AG20443 (cell line): ENCODE measurements at places on chromosomes 6 and 20.

- DNase-seq: no peak
Measured at GRCh38 chr6:33167374-33168283, 24.6 kb downstream of the COL11A2 start.

DNA sequence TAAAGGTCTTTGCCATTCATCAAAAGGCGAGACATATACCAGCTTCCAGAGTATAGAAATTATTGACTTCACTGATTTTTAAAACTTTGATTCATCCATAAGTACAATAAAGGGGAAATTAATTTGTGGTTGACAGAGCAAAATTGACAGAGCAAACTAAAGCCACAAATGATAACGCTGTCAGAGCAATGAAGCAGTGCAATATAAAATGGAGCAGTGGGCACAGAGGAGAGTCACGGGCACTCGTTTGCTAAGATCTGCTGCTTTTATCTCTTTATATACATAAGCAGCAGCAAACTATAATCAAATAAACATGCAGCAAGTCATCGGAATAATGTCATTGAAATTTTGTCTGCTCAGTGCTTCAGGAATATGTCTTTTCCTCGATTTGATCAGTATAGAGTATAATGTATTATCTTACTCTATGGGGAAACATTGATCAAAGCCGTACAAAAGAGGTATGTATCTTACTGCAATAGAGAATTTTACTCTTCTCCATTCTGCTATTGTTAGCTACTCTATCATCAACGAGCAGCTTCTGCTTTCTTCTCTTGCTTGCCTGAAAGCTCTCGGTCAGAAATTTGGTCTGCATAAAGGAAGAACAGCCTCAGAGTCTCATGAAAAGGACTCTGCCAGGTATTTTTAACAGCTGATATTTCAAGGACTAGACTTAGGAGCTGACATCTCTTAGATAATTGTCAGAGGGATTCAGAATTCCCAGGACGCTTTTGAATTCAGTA is 546.0 kb upstream of the ARID1B start:
- no peak for DNase-seq

- DNase-seq: no peak
Measured at GRCh38 chr20:24958506-24959385, 9.7 kb downstream of the CST7 start.

DNA sequence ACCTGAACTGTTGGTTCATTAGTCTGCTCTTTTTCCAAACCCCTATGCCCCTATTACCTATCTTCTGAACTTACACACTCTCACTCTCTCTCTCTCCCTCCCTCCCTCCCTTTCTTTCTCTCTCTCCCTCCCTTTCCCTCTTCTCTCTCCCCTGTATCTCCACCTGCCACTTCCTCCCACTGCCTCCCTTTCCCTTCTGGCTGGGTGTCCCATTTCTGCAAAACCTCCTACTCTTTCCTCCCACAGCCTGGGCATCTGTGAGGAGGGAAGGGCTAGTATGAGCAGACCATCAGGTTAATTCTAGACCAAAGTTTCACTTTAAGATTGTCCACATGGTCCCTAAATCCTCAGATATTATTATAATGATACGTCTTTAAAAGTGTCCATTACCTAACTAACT is 95.1 kb downstream of the TMEM200A start:
- no peak for DNase-seq

- no peak for DNase-seq
Measured at GRCh38 chr6:110681543-110682459, 133.5 kb downstream of the CDK19 start.

GRCh38 chr6:34934516-34934915 is 45.5 kb downstream of the ANKS1A start:
- no peak for DNase-seq

DNA sequence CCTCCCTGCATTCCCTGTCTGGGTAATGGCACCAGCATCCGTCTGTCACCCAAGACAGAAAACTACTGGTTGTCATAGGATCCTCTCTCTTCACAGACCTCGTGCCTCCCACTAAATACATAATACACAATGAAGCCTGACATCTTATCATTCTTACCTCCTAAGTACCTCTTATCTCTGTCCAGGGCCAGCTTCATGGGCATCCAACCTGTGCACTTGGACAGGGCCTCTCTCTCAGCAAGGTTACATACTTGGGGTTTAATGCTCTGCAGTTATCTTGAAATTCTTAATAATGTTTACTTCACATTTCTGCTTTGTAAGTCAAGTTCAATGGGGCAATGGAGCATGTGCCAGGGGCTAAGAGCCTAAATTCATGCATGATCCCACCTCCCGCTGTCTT is 30.8 kb upstream of the KLHL31 start:
- DNase-seq: no peak

DNA sequence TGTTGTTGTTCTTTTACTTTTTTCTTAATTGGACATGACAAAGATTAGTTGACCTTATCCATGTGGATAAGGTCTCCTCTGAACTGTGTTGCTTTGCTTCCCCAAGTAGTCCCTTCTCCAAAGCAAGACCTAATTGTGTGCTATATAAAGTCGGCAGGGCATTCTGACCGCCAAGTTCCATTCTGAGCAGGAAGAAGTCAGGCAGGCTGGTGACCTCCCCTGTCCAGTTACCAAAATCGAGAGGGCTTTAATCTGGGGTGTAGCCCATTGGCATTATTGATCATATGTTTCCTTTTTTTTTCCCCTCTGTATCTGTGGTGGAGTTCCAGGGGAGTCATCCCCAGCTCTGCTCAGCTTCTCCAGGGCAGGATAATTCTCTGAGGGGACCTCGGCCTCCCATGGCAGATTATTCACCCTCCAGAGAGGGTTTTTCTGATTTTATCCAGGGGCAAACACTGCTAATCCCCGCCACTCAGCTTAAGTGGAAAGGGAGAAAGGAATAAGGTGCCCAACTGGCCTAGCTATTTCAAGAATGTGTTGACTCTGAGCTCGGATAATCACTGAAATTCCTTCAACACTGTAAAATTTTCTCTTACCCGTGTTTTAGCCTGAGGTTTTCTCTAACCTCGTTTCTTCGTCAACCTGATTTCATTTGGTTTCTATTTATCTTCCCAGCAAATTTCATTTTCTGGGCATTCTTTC is 71.8 kb upstream of the L3MBTL3 start:
- DNase-seq: no peak

DNA sequence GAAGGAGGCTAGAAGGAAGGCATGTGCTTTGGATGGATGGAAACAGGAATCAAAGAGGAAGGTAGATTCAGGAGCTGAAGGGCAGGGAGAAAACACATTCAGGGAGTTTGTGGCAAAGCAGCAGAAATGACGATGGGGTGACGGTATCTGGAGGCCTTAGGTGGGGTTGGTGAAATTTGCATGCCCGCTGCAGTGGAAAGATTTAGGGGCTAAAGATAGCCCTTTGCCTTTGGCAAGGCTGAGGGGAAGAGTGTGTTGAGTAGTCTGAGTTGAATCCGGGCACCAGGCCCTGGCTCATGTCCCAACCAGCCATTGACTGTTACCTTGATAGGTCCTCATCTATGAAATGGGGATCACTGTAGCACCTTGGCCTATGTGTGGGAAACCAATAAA is 1.3 kb downstream of the GZF1 start:
- no peak for DNase-seq

GRCh38 chr20:43722153-43722505 is 4.7 kb downstream of the GTSF1L start:
- DNase-seq: no peak

- DNase-seq: no peak
Measured at GRCh38 chr20:44656448-44656847, 4.9 kb upstream of the ADA start.
